ENCODE measurements at places on chromosomes 7 and 10. TPM values are rescaled to one million over a fixed set of nuclear protein-coding genes. Genes with fewer than 3 reads are reported as not detected.

- DNase-seq = no peak
Measured at GRCh38 chr10:9858816-9859215, 1158.9 kb upstream of the CELF2 start.

GRCh38 chr7:140624392-140625191 lies 16.0 kb downstream of the DENND2A start:
- no peak for DNase-seq

DNA sequence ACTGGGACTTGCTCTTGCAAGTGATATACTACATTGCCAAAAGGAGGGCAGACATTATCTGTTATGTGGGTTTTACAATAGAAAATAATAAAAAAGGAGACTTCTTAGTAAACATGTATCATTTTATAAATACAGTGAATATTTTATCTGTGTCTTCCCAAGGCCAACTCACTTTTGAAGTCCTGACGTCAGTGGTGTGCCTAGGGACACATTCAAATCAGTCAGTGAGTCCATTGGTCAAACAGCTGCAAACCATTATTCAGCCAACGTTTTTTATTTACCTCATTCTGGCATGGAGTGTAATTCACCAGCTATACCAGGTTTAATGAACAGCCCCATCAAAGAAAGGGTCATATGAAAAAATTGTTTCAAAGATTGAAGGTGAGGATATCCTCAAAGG lies 263.7 kb downstream of the IPMK start:
- no peak for DNase-seq

DNA sequence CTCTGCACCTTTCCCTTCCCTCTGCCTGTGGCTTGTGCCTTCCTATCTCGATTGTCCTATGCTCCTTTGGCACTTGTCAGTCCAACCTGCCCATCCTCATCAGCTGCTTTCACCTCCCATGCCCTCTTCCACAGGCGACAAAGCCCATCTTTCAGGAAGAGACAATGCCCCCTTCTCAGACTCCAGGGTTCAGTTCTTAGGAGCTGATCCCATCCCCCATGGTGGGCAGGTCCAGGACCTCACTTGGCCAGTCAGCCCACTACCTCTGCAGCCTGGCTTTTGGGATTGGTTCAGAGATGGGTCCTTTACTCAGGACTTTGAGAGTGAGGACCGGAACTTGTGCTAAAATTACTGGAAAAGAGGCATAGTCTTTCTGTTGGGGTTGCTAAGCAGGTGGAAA lies 74.0 kb upstream of the NANOS1 start:
- no peak for DNase-seq

- no peak for DNase-seq
Measured at GRCh38 chr7:80468931-80469714, 42.7 kb downstream of the GNAT3 start.

GRCh38 chr7:74006451-74007241 lies 21.3 kb upstream of the ELN start:
- DNase-seq = no peak

DNA sequence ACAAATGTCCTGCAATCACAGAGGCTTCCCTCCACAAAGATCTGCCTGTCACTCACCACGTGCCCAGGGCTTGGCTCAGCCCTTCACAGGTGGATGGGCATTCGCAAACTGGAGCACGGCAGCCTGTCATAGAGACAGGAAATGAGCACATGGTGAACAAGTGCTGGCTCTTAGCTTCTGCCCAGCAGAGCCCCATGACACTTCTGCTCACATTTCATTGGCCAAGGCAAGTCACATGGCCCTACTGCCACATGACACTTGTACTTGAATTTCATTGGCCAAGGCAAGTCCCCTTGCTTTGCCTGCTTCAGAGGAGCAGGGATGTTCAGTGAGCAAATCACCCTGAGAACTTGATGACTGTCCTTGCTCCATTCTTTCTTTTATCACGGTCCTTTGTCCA lies 110.8 kb upstream of the PPP2R2D start:
- no peak for DNase-seq

GRCh38 chr10:80405626-80406025 lies 2.7 kb upstream of the PRXL2A start:
- no peak for DNase-seq

DEPP1 gene
- total RNA-seq = 10.1 TPM

WNT8B gene
- total RNA-seq = 0.60 TPM

IGF2BP3 gene
- 89.1 TPM for total RNA-seq
